ENCODE measurements at places on chromosomes 1 and 21. TPM values are rescaled to one million over a fixed set of nuclear protein-coding genes. Genes with fewer than 3 reads are reported as not detected.

DNA sequence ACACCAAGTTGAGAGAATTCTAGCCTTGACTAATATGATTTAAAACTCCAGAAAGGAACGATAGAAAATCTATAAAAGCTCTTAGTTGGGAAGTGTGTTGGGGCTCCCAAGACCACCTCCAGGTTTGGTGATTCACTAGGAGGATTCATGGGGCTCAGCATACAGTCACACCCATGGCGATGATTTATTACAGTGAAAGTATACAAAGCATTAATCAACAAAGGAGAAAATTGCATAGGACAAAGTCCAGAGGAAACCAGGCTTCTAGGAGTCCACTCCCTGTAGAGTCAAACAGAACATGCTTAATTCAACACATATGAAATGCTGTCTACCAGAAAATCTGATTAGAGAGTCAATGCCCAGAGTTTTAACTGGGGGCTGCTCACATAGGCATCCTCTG, 4.8 kb downstream of the CDCA8 start:
- H3K27ac ChIP-seq = no peak overlapping the region
- H3K4me1 ChIP-seq = peaks cover 44% of the 10 kb centered on the region
- peaks cover 63% of the 10 kb centered on the region for H3K36me3 ChIP-seq
- no peak overlapping the region for H3K4me3 ChIP-seq

Gene UHMK1
- 51.5 TPM for total RNA-seq

- no peaks in the 10 kb centered on the region for H3K36me3 ChIP-seq
- peaks cover 20% of the 10 kb centered on the region for H3K27me3 ChIP-seq
- H3K27ac ChIP-seq = no peak overlapping the region
- H3K4me3 ChIP-seq = no peak overlapping the region
- no peak for DNase-seq
Observed at GRCh38 chr1:180211156-180211859, 18.8 kb upstream of the LHX4 start.

Gene RALGPS2
- total RNA-seq = 1.4 TPM

DNA sequence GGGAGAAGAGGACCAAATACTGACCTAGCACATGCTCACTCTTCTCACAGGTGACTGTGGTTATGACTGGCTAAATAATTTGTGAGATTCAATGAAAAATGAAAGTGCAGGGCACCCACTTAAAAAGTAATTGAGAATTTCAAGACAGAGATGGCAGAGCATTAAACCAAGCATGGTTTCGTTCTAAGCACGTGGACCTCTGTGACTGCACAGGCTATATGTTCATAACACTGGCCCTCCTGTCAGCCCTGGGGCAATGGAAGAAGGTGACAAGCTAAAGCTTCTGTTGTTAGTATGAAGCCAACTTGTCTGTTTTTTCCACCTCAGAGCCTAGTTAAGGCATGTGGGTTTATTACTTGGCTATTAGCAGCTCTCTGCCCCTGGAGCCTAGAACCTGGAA, 130.9 kb downstream of the FASLG start:
- H3K27me3 ChIP-seq = peaks cover 2% of the 10 kb centered on the region
- no peak overlapping the region for H3K4me3 ChIP-seq
- H3K27ac ChIP-seq = no peak overlapping the region
- no peak for DNase-seq
- peaks cover 2% of the 10 kb centered on the region for H3K36me3 ChIP-seq

All from activated CD8-positive, alpha-beta memory T cell treated with anti-CD3 and anti-CD28 coated beads, Interleukin-2, amount 10 ng/mL, durations not matched to agents 7 days and 5 days (primary cell).